ENCODE measurements at places on chromosomes 1 and 21. TPM values are rescaled to one million over a fixed set of nuclear protein-coding genes. Genes with fewer than 3 reads are reported as not detected.

GRCh38 chr1:40032240-40032891 is 8.2 kb upstream of the CAP1 start:
- no peak for DNase-seq

- no peak for DNase-seq
Observed at GRCh38 chr1:20964540-20965484, 177.7 kb upstream of the HP1BP3 start.

GRCh38 chr1:15351310-15351709 is 58.4 kb upstream of the EFHD2 start:
- DNase-seq, result no peak

GRCh38 chr1:26598890-26599289 is 69.3 kb downstream of the RPS6KA1 start:
- DNase-seq, result no peak

GRCh38 chr1:230012093-230012393 is 55.0 kb upstream of the GALNT2 start:
- no peak for DNase-seq

DNA sequence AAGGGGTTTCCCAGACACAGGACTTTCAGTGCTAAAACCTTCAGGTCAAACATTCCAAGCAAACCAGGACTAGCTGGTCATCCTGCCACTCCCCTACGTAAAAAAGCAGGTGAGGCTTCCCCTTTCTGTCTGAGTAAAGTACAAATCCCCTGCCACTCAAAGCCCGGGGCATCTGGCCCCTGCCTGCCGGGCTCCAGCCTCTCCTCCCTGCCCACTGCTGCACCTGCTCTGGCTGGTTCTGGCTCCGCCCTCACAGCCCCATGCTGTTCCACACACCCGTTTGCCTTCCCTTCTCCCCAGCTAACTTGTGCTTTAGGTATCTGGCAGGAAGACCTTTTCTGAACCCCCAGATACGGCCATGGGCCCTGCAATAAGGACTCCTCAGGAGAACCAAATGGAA is 23.3 kb upstream of the S100A7 start:
- no peak for DNase-seq

DNA sequence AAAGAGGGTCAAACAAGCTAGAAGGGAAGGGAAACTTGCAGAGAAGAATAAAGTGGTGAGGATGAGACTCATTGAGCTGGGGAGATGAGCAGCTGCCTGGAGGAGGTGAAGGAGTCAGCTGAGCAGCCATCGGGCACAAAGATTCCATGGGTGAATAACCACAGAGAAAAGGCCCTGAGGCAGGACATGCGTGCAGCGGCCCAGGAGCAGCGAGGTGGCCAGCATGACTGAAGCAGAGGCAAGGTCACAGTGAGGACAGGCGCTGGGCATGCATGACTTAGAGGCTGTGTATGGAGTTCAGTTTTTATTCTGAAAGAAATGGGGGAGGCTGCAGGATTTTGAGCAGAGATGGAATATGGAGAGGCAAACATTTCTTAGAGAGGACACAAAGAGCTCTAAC is 24.9 kb downstream of the OLFML2B start:
- no peak for DNase-seq

- DNase-seq, result no peak
Observed at GRCh38 chr1:55204997-55205396, 10.2 kb downstream of the USP24 start.

DNA sequence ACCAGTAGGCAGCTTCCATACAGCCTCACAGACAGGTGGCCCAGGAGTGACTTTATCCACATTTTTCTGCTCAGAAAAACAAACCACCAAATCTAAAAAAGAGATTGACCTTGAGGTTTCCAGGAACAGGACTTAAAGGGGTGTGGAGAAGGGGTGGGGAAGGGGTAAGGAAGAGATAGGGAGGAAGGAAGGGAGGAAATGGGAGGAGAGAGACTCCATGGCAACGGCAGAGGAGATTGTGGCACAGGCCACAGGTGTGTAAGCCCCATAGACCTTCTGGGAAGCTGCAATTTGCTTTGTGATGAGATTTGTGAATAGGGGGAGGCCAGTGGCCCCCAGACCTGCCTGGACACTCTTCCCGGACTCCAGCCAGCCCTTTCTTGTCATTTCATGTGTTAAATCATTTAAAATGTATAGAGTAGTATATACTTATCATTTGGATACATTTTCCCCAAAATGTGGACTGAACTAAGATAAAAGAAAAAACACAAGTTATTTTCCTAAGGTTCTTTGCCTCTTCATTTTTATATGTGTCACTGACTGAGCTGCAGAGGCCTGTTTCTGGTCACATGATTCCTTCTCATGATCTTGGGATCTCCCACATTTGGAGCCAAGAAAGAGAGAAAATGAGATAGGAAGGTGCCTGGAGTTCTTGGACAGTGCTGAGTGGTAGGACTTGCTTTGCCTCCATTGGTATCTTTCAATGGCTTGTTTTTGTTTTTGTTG is 55.5 kb downstream of the CLIC6 start:
- DNase-seq, result no peak

DNA sequence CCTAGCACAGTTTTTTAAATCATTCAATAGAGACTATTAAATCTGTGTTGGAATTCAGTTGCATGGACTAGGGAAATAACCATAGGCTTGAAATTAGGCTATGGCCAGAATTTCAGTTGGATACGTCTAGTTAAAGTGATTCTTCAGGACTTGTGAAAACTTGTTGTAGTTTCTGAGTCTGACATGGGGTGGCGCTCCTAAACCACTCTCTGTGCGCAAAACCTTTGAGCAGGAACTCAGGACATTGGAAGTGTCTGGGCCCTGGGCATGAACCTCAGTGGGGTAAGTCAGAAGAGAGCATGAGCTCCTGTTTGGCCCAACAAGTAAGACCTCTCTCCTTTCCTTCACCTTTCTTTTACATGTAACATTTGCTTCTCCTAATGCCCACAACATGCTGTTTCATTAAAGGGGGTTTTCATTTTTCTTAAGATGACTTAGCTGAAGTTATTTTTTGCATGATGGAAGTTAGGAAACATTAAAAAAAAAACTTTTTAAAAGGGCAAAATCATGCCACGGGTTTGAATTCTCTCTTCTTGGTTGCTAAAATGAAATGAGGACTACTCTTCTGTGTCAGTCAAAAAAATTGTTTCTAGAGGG is 17.1 kb upstream of the CCDC190 start:
- DNase-seq, result no peak

GRCh38 chr1:5410652-5411051 is 581.6 kb downstream of the NPHP4 start:
- peak; percentile 42 for DNase-seq

- DNase-seq, result no peak
Observed at GRCh38 chr21:46205166-46205565, 20.9 kb upstream of the SPATC1L start.

DNA sequence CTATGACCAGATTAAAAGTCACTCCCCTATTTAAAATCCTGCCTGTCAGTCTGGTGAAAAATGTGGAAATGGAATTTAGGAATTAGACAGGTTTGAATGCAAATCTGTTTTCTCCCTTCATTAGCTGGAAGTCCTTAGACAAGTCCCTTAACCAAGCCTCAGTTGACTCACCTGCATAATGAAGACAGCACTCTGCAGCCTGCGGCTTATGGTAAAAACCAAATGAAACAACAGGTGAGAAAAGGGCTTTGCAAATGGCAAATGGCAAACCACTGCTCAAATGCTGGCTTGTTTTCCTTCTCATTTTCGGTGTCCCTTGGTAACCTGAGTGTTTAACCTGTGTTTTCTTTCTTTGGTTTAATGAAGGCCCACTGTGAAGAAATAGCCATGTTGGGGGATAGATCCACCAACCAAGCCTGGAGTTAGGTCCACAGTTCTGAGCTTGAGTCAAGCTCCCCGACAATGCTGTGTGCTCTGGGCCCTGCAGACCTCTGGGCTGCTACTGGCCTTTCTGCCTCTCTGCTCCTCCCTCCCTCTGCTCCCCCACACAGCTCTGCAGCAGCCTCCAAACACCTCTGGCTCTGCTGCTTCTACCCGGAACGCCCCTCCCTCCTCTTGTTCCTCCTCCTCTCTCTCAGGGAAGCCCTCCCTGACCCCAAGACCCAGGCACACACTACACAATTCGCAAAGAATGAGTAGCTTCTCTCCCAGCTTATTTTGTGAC is 641.8 kb downstream of the MATN1 start:
- no peak for DNase-seq

GRCh38 chr1:183011859-183012258 is 11.4 kb upstream of the LAMC1 start:
- DNase-seq, result no peak

DNA sequence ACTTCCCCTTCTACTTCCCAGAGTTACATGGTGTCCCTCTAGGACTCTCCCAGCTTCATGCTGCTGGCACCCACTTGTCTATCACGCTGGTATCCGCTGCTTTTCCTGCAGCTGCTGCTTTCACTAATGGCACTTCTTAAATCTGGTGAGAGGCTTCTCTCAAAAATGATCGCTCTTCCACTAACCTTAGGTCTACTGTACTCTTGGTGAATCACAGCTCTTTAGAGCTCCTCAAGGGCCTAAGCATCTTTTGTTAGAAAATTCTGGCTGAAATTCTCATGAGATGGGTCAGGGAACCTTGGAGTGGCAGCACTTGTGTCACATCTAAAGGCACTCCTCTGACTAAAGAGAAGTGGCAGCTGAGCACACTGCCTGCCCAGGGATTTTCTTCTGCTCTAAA is 32.1 kb downstream of the ZMYND12 start:
- no peak for DNase-seq

- DNase-seq, result no peak
Observed at GRCh38 chr1:26288311-26288941, 8.5 kb downstream of the SH3BGRL3 start.

DNA sequence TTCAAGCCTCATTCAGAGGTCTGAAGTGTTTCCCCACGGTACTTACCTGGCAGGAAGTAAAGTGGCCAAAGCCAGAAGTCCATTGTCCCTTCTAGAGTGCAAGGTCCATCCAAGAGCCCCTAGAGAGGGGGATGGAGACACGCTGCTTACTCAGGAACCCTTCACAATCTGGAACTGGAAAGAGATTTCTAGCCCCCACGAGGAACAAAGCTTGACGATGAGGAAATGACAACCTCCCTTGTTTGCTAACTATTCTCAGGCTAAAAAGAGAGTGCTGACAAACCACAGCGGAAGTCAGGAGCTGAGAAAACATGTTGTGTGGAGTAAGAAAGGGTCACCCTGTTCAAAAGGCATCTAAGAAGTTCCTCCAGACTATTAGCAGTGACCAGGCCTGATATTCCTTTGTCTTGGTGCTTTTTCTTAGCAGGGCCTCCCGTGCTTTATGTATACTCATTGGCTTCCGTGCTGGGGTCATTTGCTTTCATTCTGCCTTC is at the start of gene FCMR:
FCMR (minus strand) TSS at position 170 of the 494 bp plus-strand sequence; CDS start at position 83, 87 bp downstream.
- no peak for DNase-seq

DNA sequence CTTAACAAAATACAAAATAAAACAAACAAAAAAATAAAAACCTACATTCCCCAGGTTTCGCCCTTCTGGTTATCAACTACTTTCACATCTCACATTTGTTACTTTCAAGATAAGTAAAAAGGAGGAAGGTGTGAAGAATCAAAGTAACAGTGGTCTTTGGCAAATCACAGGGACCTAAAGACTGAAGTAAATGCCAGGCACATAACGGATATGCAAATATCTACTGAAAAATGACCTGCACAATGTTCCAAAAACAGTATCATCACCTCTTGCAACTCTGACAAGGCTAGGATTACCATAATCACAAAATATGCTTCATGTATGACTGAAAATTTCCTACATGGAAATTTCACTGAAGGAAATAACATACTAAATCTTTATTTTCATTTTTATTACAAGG is 29.3 kb downstream of the COP1 start:
- DNase-seq, result no peak

NR1I3 gene
- total RNA-seq, result not detected

IFNLR1 gene
- total RNA-seq, result under 0.01 TPM

KRTAP7-1 gene
- not detected for total RNA-seq

BRDT gene
- 0.29 TPM for total RNA-seq

PPIAL4G gene
- not detected for total RNA-seq

ITGB2 gene
- 92.8 TPM for total RNA-seq

ADCY10 gene
- total RNA-seq, result under 0.01 TPM

MEGF6 gene
- total RNA-seq, result 32.1 TPM

CCDC185 gene
- total RNA-seq, result not detected

SGIP1 gene
- 3.5 TPM for total RNA-seq

ARHGAP29 gene
- 88.0 TPM for total RNA-seq

RNU1-2 gene
- under 0.01 TPM for total RNA-seq

PLA2G5 gene
- 0.88 TPM for total RNA-seq
